Activated T-helper 1 cell treated with anti-CD3 and anti-CD28 coated beads, Interleukin-12 subunit alpha, Interleukin-12 subunit beta, Interleukin-2, Interleukin-4 antibody, amounts not matched to agents 30 ng/mL and 10 ng/mL and 1 ng/mL, durations not matched to agents 14 hours and 24 hours and 36 hours (primary cell): ENCODE measurements at places on chromosomes 6 and 20. TPM values are rescaled to one million over a fixed set of nuclear protein-coding genes. Genes with fewer than 3 reads are reported as not detected.

The NT5E gene
- 12.5 and 15.2 TPM in 2 replicates for total RNA-seq

The PSMB9 gene
- 249 and 253 TPM in 2 replicates for total RNA-seq

GRCh38 chr6:152398993-152399392 is 238.2 kb downstream of the SYNE1 start:
- DNase-seq, result no peak
- peaks cover 3% of the 10 kb centered on the region for H3K27me3 ChIP-seq
- no peak overlapping the region for H3K27ac ChIP-seq
- H3K4me3 ChIP-seq, result no peak overlapping the region
- no peaks in the 10 kb centered on the region for H3K36me3 ChIP-seq

DNA sequence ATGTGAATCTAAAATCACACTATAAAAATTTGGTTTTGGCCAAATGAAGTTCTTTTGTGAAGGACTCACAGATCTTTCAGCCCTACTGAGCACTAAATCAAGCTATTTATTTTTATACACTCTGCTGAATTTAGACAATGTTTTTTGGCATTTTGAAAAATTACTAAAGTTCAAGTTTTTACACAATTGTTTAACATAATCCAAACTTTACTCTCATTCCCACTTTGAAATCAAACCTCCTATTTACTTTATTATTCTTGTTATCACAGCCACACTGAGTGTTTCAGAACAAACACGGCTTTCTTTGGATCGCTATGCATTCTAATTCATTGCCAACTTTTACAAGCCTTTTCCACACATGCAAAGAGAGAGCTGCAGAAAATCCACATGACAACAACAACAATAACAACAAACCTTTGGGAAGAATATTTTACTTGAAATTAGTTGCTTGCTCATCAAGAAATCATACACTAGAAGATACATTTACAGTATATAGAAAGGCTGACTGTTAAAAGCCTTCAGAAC is 49.1 kb upstream of the TMEM30A start:
- no peak overlapping the region for H3K27ac ChIP-seq
- peaks cover 22% of the 10 kb centered on the region for H3K27me3 ChIP-seq
- DNase-seq, result no peak
- H3K36me3 ChIP-seq, result no peaks in the 10 kb centered on the region

DNA sequence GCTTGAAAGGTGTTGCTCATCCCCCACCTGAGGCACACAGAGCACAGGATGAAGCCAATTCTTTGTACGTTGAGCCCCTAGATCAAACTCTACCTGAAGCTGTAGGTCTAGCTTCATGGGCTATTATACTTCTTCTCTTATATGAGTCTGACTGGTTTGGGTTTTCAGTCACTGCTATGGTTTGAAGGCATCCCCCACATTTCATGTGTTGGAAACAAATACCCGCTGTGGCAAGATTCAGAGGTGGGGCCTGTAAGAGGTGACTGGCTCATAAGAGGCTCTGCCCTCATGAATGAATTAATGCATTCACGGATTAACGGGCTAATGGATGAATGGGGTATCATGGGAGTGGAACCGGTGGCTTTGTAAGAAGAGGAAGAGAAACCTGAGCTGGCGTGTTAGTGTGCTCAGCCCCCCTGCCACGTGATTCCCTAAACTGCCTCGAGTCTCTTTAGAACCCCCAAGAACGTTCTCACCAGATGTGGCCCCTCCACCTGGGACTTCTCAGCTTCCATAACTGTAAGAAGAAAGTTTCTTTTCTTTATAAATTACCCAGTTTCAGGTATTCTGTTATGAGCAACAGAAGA is 39.2 kb downstream of the PREX1 start:
- no peaks in the 10 kb centered on the region for H3K27me3 ChIP-seq
- peaks cover 60% of the 10 kb centered on the region for H3K4me1 ChIP-seq
- H3K36me3 ChIP-seq, result peaks cover 29% of the 10 kb centered on the region
- peak overlapping the region; percentile 27 for H3K27ac ChIP-seq
- no peak overlapping the region for H3K4me3 ChIP-seq

- H3K36me3 ChIP-seq, result peaks cover 66% of the 10 kb centered on the region
- no peak for DNase-seq
- no peak overlapping the region for H3K4me3 ChIP-seq
- no peaks in the 10 kb centered on the region for H3K27me3 ChIP-seq
- peaks cover 63% of the 10 kb centered on the region for H3K4me1 ChIP-seq
Observed at GRCh38 chr20:51434580-51435247, 107.8 kb downstream of the NFATC2 start.

GRCh38 chr6:73523434-73524123 is 2.7 kb upstream of the EEF1A1 start:
- peaks cover 26% of the 10 kb centered on the region for H3K36me3 ChIP-seq
- peaks cover 5% of the 10 kb centered on the region for H3K27me3 ChIP-seq
- H3K4me1 ChIP-seq, result peaks cover 12% of the 10 kb centered on the region
- H3K27ac ChIP-seq, result peak overlapping the region; percentile 100

GRCh38 chr6:75748743-75749538 is at the start of gene MYO6:
TSS of gene MYO6 (plus strand) at chr6:75749239. CDS start at chr6:75817548, 68,309 bp downstream.
- no peaks in the 10 kb centered on the region for H3K36me3 ChIP-seq
- DNase-seq, result peak; percentile 16
- no peaks in the 10 kb centered on the region for H3K4me1 ChIP-seq
- H3K4me3 ChIP-seq, result peak within 1 kb of the TSS; percentile 77
- peak within 1 kb of the TSS; percentile 40 for H3K27ac ChIP-seq
- H3K27me3 ChIP-seq, result peaks cover 60% of the 10 kb centered on the region

DNA sequence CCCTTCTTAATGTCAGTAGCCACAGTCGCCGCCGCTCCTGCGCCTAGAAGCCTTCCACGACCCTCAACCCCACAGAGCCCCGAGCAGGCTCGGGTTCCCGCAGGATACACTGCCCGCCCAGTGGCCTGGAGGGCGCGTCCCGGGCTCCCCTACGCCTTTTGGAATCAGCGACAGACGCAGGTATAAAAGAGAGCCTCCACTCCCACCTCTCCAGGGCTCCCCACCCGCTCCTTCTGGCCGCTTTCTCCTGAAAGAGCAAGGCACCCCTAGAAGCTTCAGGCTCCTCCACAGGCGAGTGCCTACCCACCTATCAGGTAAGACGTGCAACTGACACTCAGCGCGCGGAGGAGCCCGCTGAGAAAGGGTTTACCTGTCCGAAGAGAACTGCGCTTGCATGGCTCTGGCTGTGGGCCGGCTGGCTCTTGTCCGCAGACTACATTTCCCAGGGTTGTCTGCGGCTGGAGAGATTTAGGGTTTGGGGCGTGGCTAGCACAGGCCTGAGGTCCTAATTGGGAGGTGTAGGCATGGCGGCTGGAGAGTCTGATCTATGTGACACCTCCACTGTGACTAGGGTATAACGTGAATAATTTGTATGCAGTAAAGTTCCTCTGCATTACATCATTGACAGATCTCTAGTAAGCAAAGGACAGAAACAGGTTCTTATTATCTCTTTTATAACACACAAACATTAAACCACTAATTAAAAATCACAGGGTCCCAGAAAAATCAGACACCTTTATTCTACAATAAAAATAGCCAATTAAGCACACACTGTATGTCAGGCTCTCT is 13.5 kb upstream of the ZNF391 start:
- peaks cover 20% of the 10 kb centered on the region for H3K4me1 ChIP-seq
- no peaks in the 10 kb centered on the region for H3K27me3 ChIP-seq
- peaks cover 1% of the 10 kb centered on the region for H3K36me3 ChIP-seq
- DNase-seq, result peak; percentile 43

DNA sequence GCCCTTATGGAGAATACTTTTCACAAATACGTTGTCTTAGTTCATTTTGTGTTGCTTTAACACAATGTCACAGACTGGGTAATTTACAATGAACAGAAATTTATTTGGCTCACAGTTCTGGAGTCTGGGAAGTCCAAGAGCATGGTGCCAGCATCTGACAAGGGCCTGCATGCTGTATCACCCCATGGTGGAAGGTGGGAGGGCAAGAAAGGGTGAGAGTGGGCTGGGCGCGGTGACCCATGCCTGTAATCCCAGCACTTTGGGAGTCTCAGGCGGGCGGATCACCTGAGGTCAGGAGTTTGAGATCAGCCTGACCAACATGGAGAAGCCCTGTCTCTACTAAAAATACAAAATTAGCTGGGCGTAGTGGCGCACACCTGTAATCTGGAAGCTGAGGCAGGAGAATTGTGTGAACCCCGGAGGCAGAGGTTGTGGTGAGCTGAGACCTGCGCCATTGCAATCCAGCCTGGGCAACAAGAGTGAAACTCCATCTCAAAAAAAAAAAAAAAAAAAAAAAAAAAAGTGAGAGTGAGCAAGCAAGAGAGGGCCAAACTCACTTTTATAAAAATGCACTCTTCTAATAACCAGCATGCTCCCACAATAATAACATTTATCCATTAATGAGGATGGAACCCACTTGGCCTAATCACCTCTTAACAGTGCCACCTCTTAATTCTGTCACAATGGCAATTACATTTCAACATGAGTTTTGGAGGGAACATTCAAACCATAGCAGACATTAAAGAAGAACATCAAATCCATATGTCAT is 36.1 kb downstream of the NCOA7 start:
- H3K4me3 ChIP-seq, result no peak overlapping the region
- peaks cover 14% of the 10 kb centered on the region for H3K36me3 ChIP-seq
- H3K4me1 ChIP-seq, result peaks cover 40% of the 10 kb centered on the region
- no peaks in the 10 kb centered on the region for H3K27me3 ChIP-seq
- no peak overlapping the region for H3K27ac ChIP-seq

DNA sequence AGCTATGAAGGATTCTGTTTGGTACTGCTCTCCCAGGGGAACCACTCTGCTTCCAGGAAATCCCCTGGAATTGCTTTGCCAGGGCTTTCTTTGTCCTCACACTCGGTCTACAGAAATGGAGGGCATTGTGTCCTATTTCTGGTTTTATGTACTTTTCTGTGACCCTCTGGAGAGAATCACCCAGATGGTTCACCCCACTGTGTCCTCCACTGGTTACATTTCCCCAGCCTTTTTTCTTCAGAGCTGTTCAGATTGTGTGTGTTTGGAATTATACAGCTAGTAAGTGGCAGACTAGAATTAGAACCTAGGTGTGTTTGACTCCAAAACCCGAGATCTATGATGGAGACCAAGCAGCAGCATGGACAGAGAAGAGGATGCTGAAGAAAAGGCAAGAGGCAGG is 80.8 kb downstream of the CD164 start:
- DNase-seq, result no peak
- H3K36me3 ChIP-seq, result no peaks in the 10 kb centered on the region
- H3K4me1 ChIP-seq, result peaks cover 12% of the 10 kb centered on the region
- peaks cover 13% of the 10 kb centered on the region for H3K27me3 ChIP-seq

DNA sequence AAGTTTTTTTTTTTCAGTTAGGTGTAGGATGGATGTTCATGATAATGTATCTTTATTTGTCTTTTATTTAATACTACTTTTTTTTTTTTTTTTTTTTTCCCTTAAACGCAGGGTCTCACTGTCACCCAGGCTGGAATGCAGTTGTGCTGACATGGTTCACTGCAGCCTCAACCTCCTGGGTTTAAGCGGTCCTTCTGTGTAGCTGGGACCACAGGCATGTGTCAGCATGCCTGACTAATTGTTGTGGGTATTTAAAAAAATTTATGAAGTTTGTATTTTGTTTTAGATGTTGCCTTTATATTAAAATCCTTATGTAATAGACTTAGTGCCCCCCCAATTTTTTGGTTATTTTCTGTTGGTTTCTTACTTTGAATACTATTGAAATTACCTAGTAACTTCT is 42.6 kb downstream of the NCOA3 start:
- peaks cover 50% of the 10 kb centered on the region for H3K4me1 ChIP-seq
- peak overlapping the region; percentile 41 for H3K27ac ChIP-seq
- no peaks in the 10 kb centered on the region for H3K27me3 ChIP-seq
